ENCODE measurements at places on chromosomes 7 and 10. TPM values are rescaled to one million over a fixed set of nuclear protein-coding genes. Genes with fewer than 3 reads are reported as not detected.
A peak's percentile ranks its signal among the peaks of the same experiment; 100 is the strongest.

Gene RSPH10B
- total RNA-seq, result not detected

Gene KIF11
- total RNA-seq, result 0.30 TPM

Gene STAG3
- total RNA-seq, result 0.47 TPM

Gene ADAM8
- total RNA-seq, result 2.8 TPM

Gene GJD4
- not detected for total RNA-seq

Gene LARP4B
- 74.8 TPM for total RNA-seq

Gene LRRC18
- 0.13 TPM for total RNA-seq

Gene MUC3A
- total RNA-seq, result 0.68 TPM

Gene PNLIPRP3
- total RNA-seq, result not detected

Gene USP54
- total RNA-seq, result 16.1 TPM

Gene EDRF1
- 10.0 TPM for total RNA-seq

Gene GALNT17
- total RNA-seq, result 53.7 TPM

Gene CALD1
- total RNA-seq, result 96.6 TPM

DNA sequence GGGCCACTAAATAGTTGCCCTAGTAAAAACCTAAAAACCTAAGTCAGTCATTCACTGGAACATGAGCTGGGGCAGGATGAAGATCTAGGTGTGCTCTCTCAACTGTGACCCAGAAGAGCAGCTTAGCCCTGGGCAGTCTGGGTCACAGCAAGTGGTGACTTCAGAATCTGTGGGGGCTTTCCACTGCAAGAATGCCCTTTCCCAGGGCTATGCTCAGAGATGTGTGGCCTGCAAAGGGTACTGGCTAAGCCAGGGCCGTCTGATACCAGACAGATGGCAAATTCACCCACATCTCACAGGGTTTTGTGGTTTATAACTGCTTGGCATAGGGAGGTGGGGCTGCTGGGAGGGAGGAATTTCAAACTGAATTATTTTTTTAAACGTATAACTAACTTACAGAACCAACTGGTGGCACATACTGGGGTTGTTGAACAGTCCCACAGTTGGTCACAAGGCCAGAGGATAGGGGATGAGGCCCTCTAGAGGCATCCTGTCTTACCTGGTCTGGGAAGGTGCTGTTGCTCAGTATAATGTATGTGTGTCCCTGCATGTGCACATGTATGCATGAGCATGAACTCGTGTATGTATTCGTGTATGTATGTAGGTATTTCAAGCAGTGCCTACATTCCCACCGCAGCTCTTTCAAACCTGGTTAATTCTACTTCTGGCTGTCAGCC is 63.2 kb downstream of the PRPF18 start:
- DNase-seq, result no peak

DNA sequence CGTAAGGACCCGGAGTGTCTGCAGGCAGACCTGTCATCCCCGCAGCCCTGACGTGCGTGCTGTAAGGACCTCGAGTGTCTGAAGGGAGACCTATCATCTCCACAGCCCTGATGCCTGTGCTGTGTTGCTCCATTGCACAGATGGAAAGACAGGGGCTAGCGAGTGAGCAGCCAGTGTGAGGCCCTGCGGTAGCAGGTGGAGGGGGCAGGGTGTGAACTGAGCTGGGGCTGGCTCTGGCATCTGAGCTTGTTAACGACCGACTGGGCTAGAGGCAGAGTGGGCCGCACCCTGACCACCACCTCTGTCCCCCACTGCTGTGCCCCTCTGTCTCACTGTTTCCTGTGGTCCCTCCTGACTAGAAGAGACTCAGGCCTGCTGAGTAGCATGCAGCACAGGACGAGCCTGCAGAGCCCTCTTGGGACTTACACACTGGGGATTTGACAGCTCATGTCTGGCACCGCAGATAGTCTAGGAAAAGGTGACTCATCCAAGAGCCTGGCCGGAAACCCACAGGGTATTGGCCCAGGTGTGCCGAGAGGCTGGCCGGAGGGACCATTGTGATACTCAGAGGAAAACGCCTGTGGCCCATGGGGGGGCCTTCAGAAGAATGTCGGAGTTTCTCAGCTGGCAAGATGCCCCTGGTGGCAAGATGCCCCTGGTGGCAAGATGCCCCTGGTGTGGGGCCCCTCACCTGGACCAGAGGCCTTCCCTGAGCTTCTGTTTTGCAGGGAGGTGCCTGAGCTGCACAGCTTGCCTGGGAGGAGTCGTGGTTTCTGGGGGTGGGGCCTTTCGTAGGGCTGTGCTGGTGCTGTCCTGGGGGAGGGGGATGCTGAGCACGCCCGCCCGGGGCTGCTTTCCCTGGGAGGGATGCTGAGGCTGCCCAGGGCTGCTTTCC is 34.3 kb downstream of the INPP5A start:
- DNase-seq, result peak; percentile 64

DNA sequence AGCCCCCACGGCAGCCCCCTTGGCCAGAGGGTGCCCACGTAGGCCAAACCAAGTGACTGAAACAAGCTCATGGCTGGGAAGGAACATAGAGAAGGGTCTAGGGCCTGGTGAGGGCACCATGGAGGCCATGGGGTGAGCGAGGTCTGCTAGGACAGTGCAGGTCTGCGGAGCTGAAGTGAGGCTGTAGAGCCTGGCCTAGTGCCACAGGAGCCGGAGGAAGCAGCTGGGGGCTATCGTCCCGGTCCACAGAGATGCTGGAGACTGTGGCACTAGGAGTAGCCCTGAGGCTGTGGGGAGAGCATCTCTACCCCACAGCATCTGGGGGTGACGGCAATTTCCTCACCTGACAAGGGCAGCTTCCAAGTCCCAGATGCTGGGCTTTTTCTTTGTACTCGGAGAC is 150.3 kb downstream of the ZNF22 start:
- no peak for DNase-seq

GRCh38 chr10:35335133-35336083 is 901 bp upstream of the CCNY start:
- no peak for DNase-seq

DNA sequence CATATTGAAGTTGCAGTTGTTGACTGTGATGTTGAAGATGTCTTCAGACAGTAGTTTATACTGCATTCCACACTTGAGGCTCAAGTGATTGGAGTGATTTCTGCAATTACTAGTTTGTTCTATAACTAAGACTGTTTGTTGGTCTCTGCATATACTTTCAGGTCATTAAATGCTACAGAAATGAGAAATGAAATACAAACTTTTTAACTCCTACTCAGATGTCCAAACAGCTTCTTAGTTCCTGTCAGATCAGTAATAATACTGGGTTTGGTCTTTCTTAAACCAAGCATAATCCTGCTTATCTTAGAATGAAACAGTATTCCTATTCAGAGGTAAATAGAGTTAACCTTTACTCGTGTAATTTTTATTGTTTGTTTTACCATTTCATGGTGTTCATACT is 115.9 kb downstream of the CCNY start:
- DNase-seq, result no peak

DNA sequence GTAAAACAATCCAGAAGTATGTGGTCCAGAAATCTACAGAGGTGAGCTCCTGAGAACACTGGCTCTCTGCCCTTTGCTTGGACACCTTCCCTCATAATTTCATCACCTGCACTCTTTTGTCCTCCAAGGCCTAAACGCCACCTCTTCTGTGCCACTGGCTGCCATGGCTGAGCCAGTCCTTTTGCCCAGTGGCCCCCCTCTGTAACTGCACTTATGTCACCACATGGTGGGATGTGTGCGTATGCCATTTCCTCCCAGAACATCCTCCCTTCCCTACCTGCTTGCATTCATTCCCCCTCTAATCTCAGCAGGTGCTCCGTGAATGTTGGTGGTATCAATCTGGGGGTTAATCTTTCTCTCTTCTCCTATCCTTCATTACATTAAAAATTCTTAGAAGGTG is 17.3 kb upstream of the DUSP5 start:
- DNase-seq, result no peak

DNA sequence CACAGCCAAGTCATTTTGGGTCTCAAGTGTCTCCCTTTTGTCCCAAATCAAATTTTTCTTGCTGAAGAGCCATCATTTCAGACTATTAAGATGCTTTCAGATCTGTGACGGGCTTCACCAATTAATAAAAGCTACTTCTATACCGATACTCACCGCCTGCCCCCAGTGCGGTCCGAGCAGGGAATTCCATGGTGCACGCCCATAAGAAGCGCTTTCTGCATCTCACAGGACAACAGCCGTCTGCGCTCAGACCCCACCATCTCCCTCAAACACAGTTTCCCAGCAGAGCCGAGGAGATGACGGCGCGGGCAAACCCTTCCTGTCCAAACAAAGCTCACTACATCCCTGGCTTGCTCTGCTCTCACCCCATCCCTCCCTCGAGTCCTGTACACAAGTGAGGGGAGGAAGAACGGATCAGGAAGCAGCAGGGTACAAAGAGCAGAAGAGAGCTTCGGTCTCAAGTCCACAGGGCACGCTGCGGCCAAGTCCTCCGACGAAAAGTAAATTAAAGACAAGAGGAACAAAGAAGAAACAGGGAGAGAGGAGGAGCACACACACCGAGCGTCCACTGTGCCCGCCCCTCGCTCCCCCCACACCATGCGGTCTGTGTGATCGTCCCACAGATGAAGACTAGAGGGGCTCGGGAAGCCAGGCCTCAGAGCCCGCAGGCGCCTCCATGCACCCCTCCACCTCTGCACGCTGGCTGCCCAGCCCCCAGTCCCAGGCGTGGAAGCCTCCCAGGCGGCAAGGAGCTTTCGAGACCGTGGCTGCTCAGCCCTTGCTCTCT is 121.9 kb downstream of the MAD1L1 start:
- DNase-seq, result no peak

DNA sequence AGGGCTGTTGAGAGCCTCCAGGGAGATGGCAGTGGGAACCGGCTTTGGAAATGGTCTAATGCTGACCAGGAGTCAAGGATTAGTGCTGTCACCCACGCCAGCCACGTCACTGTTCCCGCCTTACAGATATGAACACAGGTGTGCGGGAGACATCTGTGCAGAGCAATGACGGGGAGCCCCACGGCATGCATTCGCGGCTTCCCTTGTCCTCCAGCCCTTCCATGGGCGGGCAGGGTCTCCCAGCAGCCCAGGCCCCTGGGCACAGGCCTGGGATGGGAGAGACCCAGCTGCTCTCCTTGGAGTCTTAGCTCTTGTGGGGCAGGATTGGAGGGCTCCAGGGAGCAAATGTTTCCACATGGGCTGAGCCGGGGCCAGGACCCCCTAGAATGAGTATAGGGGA is 94.2 kb downstream of the MYL10 start:
- no peak for DNase-seq

DNA sequence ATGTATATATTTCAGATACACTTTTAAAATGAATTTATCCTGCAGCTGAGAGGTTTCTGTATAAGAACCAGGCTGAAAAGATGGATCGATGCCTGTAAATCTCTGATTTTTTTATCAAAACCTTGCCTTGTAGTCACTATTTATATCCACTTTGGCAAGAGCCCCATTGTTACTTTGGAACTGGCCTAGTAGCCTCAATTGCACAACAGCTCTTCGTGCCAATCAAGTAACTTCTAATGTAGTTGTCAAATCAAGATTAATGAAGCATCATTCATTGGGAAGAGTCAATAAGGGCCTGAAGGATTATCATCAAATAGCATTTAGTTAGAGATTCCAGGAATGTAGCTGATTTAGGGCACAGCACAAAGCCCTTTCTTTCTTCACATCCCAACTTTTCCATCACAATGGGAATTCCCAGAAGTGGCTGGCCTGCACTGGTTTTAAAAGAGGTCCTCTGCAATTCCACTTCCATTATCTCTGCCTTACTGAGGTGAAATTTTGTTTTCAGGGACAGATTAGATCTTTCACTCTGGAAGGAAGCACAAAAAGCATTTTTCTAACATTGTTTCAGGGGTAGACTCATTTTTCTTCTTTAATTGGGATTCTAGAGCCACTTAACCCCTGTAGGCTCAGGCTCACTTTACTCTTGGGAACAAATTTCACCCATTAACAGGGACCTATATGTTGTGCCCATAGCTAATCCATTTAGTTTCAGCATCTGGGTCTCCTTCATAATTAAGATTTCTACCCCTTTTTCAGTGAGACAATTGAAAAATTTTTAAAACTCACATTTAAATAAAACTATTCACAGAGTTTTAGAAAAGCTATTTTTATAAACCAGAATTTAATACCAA is 97.8 kb downstream of the CALCR start:
- no peak for DNase-seq

GRCh38 chr7:158811461-158811860 is 17.8 kb downstream of the ESYT2 start:
- no peak for DNase-seq

DNA sequence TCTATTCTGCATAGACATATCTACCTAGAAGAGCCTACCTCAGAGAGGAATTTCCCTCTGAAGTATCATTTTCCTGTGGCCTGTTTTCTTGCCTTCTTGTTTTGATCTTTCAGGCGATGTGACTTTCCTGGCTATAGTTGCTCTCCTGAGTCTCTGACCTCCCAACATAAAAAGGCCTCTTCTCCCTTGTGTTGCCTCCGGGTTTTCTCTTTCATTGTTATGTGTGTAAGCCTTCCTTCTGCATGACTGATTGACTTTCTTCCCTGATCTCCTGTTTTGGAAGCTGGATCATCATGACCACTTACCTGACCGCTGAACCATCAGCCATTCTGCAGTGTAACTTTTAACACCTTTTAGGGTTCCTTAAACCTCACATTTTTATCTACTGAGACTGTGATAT is 441.5 kb upstream of the ETV1 start:
- DNase-seq, result no peak

- no peak for DNase-seq
These were observed 9.1 kb downstream of the RPA3 start for GRCh38 chr7:7709291-7709690.

DNA sequence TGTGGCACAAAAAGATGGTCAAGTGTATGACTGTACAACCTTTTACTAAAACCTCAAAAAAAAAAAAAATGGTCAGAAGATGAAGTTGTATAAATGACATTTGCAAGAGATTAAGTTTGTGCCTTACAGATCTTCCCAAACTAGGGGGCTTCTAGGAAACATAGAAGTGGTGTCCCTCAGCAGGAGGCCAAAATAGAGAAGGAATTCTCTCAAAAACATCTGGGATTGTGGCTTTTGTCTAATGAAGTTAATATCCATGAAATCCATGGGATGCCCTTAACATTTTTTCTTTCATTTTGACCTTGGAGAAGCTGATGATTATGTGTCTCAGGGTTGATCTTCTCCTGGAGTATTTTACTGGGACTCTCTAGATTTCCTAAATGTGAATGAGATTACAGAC is 62.2 kb downstream of the CASD1 start:
- DNase-seq, result no peak

DNA sequence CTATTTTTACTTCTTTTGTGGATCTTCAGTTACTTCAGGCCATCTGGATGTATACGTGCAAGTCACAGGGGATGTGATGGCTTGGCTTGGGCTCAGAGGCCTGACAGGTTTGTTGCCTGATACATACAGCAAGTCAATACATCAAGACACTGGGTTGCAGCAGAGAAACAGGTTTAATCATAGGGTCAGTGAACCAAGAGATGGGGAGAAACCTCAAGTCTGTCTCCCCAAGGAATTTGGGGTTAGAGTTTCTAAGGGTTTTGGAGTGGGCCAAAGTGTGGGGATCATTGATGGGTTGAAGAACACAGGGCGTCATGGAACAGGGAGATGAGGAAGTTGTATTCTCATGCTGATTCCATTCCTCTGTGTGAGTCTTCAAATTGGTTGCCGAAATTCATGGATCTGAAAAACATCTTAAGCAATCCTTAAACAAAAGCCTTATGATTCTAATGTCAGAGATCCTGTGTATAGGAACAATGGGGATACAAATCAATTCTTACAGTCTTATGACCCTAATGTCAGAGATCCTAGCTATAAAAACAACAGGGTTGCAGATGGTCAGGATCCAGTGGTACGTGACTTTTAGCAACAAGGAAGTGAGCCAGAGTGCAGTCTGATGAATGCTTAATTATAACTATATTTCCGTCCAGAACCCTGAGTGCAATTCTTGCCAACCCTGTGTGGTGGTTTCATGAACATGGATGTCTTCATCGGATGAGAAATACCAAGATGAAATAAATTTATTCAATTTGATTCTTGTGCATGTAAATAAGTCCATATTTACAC is 18.9 kb downstream of the OTUD1 start:
- no peak for DNase-seq

GRCh38 chr10:78147202-78147601 is 113.5 kb downstream of the RPS24 start:
- DNase-seq, result no peak
